ENCODE measurements at places on chromosomes 3 and 15.

- no peak for DNase-seq
These were observed 13.2 kb upstream of the ADPGK start for GRCh38 chr15:72796515-72797337.

DNA sequence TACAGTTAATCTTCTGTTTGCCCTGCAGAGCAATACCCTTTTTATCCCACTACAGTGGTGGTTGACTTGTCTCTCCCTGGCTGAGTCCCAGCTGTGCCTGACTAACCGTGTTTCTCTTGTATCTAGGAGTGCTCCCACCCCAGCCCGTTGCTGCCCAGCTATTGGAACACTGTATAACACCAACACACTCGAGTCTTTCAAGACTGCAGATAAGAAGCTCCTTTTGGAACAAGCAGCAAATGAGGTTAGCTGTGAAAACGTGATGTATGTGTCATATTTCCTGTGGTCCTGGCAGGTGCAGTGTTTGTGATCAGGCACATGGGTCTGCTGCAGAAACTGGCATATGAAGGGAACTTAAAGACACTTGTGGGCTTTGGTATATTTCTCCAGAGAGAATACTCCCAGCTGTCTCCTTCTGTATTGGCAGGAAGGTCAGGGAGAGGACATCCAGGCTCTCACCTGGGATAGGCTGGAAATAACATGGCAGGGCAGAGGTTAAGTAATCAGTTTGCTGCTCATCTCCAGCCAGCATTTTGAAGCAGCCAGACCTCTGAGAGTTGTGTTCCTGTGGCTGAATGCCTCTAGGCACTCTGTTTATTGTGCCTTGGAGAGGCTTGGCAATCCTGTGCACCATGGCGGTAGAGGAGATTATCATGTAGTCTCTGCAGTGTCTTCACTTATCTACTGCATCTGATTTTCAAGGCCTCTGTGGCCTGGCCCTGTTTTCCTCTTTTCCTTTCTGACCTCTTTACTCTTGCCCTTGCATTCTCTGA lies 34.8 kb downstream of the ATG7 start:
- DNase-seq = no peak

DNA sequence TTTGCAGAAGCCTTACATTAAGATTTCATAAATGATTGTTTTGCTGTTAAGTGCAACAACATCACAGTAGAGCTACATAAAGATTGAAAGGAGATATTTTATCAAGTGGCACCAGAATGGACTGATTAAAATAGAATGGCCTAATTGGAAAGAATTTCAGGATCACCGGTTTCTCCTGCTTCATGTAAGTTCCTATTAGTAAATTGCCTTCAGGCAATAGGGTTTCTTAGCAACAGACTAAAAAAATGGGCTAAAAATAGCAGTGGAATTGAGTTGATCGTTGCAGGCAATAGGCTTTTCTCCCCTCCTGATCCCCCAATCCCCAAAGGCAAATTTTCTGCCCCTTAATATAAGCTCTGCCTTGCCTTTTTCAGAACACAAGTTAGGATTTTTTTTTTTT lies 917 bp downstream of the LNP1 start:
- DNase-seq = no peak

GRCh38 chr15:27457766-27458165 lies 486.8 kb downstream of the GABRG3 start:
- DNase-seq = no peak

DNA sequence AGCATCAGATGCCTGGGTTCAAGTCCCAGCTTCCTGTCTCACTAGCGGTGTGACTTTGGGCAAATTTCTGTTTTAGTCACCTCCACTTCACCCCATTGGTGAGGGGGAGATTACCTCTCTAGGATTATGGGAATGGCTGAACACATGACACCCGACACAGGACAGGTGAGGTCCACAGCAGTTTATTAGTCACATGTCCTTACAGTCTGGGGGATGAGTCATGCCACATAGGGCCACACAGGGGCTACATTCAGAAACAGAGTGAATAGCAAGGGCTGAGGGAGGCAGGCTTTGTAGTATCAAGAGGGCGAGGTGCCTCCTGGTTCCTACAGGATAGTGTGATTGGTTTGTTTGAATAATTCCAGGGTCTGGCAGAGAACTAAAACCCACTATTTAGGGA lies 15.2 kb upstream of the ITGA11 start:
- no peak for DNase-seq

GRCh38 chr3:171372694-171373093 lies 87.5 kb downstream of the TNIK start:
- DNase-seq = no peak

- DNase-seq = no peak
These were observed 798.3 kb downstream of the ROBO1 start for GRCh38 chr3:78969483-78969882.

GRCh38 chr15:40549894-40550293 lies 14.9 kb downstream of the CCDC32 start:
- DNase-seq = no peak

GRCh38 chr3:170585008-170585936 lies 603 bp downstream of the SLC7A14 start:
- DNase-seq = no peak

- no peak for DNase-seq
These were observed 45.8 kb upstream of the SEC13 start for GRCh38 chr3:10366651-10367101.

GRCh38 chr15:40772014-40772413 lies 2.2 kb downstream of the C15orf62 start:
- DNase-seq = no peak

GRCh38 chr3:45844616-45845015 lies 2.7 kb upstream of the LZTFL1 start:
- no peak for DNase-seq

DNA sequence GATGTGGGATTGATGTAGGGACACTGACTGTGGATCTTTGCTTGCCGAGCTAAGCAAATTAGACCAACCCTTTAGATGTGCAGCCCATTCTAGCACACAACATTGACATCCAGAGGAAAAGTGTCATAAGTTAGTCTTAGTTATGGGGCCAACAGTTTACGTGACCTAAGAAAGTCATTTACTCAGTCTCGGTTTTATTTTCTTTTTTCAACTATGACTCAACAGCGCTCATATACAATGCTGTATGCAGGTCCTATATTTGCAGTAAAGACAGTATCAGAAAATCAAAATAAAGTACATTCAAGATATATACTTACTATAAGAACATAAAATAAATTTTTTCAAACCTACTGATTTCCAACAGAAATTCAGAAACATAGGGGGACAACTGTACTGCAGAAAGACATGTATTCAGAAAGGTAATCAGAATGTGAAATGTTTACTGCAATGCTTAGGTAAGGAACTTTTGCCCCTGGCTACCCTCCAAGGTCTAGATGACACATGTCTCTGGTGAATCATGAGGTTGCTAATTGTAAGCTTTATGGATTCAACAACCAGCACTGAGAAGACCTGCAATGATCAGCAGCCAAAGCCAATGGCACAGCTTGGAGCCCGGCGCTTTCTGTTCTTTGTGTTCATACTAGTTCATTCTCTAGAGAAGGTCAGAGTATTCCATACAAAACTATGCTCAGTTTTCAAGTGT lies 317.5 kb upstream of the CNTN6 start:
- no peak for DNase-seq

DNA sequence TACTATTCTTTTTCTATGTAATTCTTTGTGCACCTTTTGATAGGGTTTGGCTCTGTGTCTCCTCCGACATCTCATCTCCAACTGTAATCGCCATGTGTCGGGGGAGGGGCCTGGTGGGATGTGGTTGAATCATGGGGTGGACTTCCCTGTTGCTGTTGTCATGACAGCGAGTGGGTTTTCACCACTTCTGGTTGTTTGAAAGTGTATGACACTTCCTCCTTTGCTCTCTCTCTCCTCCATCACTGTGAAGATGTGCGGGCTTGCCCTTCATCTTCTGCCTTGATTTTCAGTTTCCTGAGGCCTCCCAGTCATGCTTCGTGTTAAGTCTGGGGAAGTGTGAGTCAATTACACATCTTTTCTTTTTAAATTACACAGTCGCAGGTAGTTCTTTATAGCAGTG lies 225.8 kb upstream of the DPPA4 start:
- no peak for DNase-seq

Measured in effector CD4-positive, alpha-beta T cell (primary cell).